ENCODE measurements at places on chromosomes 3 and 15. TPM values are rescaled to one million over a fixed set of nuclear protein-coding genes. Genes with fewer than 3 reads are reported as not detected.

PLS1 gene
- total RNA-seq = 6.5 TPM

UBA7 gene
- total RNA-seq = 102 TPM

MRPS11 gene
- 64.8 TPM for total RNA-seq

NDN gene
- 83.1 TPM for total RNA-seq

HYAL2 gene
- total RNA-seq = 87.6 TPM

CACNA2D2 gene
- total RNA-seq = 0.09 TPM

SV2B gene
- 1.8 TPM for total RNA-seq

PLA2G4F gene
- 0.29 TPM for total RNA-seq

C3orf62 gene
- total RNA-seq = 5.3 TPM

RASGRF1 gene
- total RNA-seq = 0.21 TPM

STARD5 gene
- total RNA-seq = 2.8 TPM

CLDN18 gene
- 0.25 TPM for total RNA-seq

HGD gene
- 1.8 TPM for total RNA-seq

TRIM59 gene
- total RNA-seq = 2.0 TPM

CCRL2 gene
- total RNA-seq = 0.60 TPM

COL7A1 gene
- 4.0 TPM for total RNA-seq

LINS1 gene
- total RNA-seq = 13.2 TPM

CKMT1B gene
- 0.31 TPM for total RNA-seq

OR5K2 gene
- not detected for total RNA-seq

CDHR4 gene
- not detected for total RNA-seq

SNTN gene
- not detected for total RNA-seq

SOX2 gene
- 0.18 TPM for total RNA-seq

CNBP gene
- 493 TPM for total RNA-seq

GPR15 gene
- total RNA-seq = 0.39 TPM

TUSC7 gene
- total RNA-seq = not detected

SERINC4 gene
- 0.22 TPM for total RNA-seq

ENTPD3 gene
- 0.72 TPM for total RNA-seq

LIPC gene
- total RNA-seq = not detected

CCDC71 gene
- 39.8 TPM for total RNA-seq

PRRT3 gene
- total RNA-seq = 5.8 TPM

STAC gene
- 10.1 TPM for total RNA-seq

ZIC4 gene
- total RNA-seq = not detected

DUSP7 gene
- total RNA-seq = 24.5 TPM

GRAMD1C gene
- total RNA-seq = 4.1 TPM

KNG1 gene
- total RNA-seq = not detected

CCR1 gene
- 24.1 TPM for total RNA-seq

GOLGA8K gene
- total RNA-seq = 0.42 TPM

ALDH1L1 gene
- total RNA-seq = 112 TPM

EFCAB12 gene
- not detected for total RNA-seq

ZPLD1 gene
- total RNA-seq = 0.10 TPM

SLC24A5 gene
- total RNA-seq = not detected

SLC9C1 gene
- total RNA-seq = 0.72 TPM

ACTRT3 gene
- total RNA-seq = 1.8 TPM

PLCH1 gene
- total RNA-seq = 0.28 TPM

OR5H14 gene
- total RNA-seq = under 0.01 TPM

HESX1 gene
- total RNA-seq = 1.3 TPM

GPR87 gene
- not detected for total RNA-seq

P2RY14 gene
- 0.65 TPM for total RNA-seq

CLCN2 gene
- total RNA-seq = 16.6 TPM

CHRD gene
- total RNA-seq = 22.7 TPM

DIPK2A gene
- 11.8 TPM for total RNA-seq
